ENCODE measurements at places on chromosomes 7 and 10.

DNA sequence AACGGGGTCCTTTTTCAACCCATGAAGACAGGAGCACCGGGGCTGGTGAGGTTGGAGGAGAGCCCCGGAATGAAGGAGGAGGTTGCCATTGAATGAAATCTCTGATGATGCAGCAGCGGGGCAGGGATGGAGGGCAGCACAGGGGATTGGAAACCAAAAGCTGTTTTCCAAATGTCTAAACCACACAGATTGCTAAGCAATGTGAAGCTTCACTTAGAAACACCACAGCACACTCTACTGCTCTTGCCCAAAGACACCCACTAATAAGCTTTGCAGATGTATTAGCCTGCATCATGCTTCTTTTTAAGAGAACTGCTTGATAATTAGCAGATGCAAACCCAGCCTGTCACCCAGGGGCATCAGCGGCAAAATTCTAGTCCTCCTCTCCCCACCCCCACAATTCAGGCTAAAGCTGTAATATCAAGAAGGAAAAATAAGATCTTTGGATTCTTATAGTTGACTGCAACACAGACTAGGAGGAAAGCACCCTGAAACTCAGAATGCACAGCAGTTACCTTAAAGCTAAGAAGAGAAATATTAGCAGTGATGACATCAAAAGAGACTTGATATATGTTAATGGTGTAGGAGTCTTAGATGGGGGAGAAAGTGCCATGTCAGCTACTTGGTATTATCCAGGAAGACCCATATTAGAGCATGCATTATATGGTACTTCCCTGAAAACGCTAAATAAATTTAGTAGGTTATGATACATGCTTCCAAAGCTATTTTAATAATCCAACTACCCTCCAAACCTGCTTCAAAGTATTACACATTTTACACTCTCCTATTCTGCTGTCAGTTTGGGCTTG is 666.7 kb downstream of the KCNMA1 start:
- DNase-seq, result no peak

GRCh38 chr10:130045091-130045652 is 65.5 kb downstream of the C10orf143 start:
- no peak for DNase-seq

- no peak for DNase-seq
Observed at GRCh38 chr10:87930934-87931835, 67.8 kb downstream of the PTEN start.

DNA sequence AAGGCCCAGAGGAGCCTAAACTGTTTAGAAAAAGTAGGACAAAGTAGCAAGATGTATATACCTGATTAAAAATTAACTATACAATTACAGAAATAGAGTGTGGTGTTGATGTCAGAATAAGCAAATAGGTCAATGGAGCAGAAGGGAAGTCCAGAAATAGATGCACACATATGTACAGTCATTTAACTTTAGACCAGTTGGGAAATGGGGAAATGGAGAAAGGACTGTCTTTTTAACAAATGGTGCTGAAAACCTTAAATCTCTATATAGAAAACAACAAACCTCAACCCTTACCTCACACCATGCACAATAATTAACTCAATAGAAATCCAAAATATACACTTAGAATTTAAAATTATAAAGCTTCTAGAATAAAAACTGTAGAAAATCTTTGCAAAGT is 72.2 kb downstream of the CH25H start:
- DNase-seq, result no peak

DNA sequence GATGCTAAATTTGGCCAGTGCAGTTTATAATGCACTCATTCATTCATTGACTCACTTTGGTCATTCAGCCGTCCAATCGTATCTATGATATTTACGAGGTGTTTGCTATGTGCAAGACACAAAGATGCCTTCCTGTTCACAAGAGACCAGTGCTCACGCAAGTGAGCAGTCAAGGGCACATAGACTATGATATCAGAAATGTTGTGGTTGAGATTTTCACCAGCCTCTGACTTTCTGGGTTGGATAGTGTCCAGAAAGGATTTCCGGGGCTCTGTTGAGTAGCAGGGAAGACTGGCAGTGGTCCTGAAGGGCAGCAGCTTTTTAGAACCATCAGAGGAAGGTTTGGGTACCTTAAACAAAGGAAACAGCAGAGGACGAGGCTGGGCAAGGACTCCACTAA is 191.8 kb downstream of the GALNT17 start:
- DNase-seq, result no peak

GRCh38 chr10:112643600-112644264 is 196.7 kb downstream of the VTI1A start:
- DNase-seq, result no peak

- DNase-seq, result no peak
Observed at GRCh38 chr10:103683851-103684250, 171.5 kb downstream of the SH3PXD2A start.

DNA sequence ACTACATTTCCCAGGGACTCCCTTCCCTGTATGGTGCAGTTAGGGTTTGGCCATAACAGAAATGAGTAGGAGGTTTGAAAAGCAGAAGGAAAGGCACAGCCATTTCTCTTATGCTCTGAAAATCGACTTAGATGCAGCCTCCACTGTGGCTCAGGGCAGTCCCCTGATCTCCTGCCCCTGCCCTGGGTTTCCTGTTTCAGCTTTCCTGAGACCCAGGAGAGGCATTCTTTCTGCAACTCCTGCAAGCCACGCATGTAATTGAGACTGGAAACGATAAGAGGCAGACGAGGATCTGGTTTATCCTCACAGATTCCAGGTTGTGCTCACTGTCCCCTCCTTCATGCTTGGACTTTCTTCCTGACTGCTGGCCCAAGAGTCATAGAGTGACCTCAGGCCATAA is 461.2 kb upstream of the VSTM2A start:
- no peak for DNase-seq

GRCh38 chr10:78972947-78973900 is 95.5 kb upstream of the ZMIZ1 start:
- peak; percentile 94 for DNase-seq

GRCh38 chr7:154879629-154880028 is 123.3 kb downstream of the PAXIP1 start:
- no peak for DNase-seq

DNA sequence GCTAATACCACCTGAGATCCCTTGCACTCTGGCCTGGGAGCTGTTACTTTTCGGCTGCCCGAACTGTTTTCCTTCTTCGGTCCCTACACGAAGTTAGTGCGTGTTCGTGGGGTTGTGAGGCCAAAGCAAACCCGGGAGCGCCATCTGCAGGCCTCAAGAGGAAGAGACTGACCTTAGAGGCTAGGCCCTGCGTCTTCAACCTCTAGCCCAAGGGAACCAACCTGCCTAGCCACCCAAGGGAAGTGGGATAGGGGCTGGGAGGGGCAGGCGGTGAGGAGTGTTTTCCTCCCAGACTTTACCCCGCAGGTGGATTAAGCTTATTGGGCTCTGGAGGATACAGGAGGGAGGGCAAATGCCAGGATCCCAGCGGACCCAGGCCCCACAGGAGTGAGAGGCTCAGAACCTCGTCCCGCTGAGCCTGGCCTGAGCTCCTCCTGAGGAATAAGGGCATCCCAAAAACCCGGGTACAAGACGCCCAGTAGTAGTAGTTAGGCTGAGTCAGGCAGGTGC is 1.7 kb upstream of the PAX2 start:
- DNase-seq, result peak; percentile 70

- DNase-seq, result no peak
Observed at GRCh38 chr7:142668495-142668894, 80.8 kb upstream of the PRSS1 start.

DNA sequence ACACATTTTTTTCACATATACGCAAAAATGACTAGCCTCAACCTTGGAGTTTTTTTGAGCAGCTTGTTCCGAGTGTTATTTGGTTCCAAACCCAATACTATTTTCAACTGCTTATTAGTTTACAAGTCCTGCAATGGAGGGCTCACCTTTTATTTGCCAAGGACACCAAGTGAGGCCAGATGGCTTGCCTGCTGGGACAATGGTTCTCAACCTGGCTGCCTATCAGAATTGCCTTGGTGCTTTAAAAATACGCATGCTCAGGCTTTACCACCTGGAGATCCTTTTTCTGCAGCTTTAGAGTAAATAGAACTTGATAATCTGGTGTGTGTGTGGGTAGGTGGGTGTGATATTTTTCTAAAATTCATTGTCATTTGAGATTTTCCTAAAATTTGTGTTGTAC is 276.8 kb downstream of the MTERF1 start:
- DNase-seq, result no peak

GRCh38 chr7:128112781-128113221 is 81.6 kb upstream of the LRRC4 start:
- DNase-seq, result no peak

GRCh38 chr10:122558452-122558851 is 2.1 kb upstream of the DMBT1 start:
- no peak for DNase-seq

DNA sequence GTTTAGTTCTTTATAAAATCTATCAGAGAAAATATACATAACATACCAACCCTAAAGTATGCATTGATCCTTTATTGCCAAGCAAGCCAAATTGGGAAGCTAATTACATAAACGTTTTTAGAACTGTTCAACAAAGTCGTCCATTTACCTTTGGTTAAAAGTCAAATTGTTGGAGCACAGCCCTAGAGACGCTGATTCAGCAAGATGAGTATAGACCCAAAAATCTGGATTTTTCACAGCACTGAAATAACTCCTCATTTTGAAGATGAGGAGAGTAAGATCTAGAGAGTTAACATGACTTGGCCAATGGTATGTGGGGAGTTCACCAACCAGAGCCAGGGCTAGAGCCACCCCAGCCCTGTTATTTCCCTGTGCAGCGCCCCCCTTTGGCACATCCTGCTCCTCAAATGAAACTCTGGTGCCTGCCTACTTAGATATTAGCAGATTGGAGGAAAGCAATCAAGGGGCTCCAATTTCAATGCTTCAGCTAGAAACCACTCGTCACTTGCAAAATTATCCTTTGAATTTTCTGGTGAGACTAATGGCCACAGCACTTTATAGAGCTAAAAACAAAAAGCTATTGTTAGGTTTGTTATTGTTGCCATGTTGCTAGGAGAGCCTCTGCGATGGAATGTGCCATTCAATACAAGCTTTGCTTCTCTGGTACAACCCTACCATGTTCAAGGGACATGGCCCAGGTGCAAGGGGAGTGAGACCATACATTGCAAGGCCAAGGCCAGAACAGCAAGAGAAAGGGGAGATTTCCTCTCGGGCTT is 132.6 kb upstream of the ZEB1 start:
- DNase-seq, result peak; percentile 37

GRCh38 chr10:78028438-78029268 is 662 bp downstream of the POLR3A start:
- peak; percentile 63 for DNase-seq

- DNase-seq, result no peak
Observed at GRCh38 chr7:147952918-147953317, 637.6 kb upstream of the C7orf33 start.

DNA sequence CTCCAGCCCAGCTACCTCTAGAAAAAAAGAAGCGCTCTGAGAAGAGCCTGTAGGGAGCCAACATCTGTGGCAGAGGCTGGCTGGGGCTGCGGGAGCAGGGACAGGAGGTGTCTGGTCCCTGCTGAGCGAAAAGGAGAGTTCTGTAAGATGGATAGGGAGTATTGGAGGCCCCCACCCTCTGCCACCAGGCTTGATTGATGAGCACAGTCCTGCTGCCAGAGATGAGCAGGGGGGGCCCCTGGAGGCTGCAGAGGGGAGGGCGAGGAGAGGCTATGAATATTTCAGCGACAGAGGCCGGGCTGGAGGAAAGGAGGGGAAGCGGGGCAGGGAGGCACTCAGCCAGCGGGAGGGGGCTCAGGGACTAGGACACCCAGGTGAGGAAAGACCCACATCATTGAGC is 44.5 kb upstream of the HSPB1 start:
- no peak for DNase-seq

DNA sequence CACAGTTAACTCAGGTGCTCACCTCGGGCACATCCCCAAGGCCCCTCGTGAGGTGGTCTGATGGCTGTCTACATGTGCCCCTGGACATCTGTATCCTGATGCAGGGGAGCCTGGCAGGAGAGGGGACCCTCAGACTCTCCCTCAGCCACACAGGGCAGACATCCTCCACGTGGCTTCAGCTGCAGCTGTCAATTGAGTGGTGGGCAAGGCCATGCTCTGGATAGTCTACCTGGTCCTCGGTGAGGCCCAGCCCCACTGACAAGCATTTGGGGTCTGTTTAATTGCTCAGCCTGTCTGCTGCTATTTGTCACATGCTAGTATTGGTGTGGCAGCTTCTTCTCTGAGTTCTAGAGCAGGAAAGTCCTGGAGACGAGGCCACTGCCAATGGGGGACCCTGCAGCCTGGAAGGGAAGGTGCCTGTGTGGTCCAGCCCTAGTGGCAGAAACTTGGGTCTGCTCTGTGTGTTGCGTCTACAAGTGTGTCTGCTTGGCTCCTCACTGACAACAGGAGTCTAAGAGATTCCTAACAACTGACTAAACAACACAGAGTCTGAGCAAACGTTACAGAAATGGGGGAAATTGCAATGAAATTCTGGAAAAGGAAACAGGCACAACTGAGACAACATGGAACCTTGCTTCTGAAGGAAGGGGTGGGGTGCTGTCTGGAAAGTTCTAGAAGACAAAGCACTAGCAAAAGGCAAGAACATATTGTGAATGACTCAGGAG is 59.3 kb upstream of the IGFBP3 start:
- DNase-seq, result peak; percentile 63

- DNase-seq, result no peak
Observed at GRCh38 chr10:44662051-44662450, 249.1 kb upstream of the TMEM72 start.

DNA sequence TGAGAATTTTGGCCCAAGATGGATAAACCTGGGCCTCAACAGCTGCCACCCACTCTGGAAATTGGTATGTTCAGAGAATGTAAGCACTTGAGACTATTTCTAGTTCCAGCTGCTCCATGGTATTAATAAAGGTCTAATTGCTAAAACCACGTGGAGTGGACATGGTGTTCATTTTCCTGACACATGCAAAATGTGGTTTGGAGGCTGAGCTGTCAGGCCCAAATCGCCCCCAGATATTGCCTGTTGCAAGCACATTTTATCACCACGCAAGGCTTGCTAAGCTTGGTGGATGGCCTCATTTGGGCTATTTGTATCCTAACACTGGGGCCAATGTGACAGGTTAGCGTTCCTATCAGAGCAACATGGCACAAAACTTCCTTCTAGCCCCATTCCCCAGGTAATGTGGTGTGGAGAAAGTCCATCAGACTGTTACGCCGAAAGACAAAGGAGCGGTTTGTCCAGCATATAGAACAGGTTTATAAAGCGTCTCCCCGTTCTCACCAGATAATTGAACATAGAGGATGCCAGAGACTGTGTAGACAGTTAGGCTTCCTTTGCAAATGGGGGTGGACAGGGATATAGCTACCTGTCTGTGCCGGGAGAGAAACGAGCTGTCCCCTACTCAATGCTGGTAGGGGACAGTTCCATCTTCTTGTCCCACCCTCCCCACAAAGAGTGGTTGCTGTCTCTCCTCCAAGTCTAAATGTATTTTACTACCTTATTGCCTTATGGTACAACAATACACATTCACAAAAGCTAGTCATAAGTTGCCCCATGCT is 78.0 kb upstream of the ANKRD1 start:
- no peak for DNase-seq

GRCh38 chr7:120502132-120502531 is 229.2 kb downstream of the KCND2 start:
- DNase-seq, result no peak

DNA sequence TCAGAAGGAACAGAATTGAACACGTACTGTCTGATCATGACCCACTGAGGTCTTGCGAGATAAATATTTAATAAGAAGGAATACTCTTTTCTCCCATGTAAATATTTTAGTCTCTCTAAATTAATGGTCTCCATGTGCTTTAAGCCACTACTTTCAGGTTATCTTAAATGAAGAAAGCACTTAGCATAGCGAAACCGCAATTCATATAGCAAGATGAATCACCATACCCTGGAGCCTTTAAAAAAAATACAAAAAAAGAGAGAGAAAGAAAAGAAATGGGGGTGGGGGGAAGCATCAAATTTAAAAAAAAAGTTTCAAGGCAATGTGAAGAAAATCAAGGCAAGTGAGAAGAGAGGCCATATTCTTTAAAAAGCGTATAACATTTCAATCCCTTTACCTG is 82.5 kb downstream of the CTTNBP2 start:
- DNase-seq, result no peak

Data from cardiac fibroblast (primary cell).